ENCODE measurements at places on chromosomes 1 and 21.

DNA sequence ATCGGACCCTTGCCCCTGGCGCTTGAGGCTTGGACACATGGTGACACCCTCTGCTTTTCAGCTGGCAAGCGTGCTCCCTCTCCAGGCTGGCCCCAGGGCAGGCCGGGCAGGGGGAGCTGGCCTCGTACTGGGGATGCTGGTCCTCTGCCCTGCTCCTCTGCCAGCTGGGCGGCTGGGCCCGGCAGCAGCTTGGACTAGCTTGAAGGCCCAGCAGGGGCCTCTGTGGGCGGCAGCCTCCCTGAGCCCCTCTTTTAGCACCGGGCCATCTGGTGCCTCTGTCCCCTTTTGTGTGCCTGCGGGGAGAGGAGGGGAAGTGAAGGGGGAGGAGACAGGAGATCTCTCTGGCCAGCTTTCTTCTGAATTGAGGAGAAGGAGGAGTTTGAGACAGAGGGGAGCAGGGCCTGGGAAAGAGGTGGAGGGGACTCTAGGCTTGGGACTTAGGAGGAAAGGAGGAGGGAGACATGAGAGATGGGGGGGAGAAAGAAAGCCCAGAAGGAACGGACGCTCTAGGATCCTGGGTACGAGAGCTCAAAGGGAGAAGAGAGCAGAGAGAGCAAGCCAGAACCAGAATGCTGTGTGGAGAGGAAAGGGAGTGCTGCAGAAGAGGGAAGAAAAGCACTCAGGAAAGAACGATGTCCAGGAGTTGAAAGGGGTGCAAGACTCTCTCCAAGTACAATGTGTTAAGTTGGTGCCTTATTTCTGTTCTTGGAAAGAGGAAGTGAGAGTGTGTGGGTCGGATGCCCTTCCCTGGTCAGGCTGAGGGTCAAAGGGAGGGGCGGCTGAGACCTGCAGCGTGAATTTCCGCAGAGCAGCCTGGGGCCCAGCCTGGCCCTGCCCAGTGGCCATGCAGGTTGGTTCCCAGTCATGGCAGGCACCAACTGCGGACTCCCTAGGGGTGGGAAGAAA, 40.3 kb downstream of the IER5 start:
- no peak for DNase-seq

DNA sequence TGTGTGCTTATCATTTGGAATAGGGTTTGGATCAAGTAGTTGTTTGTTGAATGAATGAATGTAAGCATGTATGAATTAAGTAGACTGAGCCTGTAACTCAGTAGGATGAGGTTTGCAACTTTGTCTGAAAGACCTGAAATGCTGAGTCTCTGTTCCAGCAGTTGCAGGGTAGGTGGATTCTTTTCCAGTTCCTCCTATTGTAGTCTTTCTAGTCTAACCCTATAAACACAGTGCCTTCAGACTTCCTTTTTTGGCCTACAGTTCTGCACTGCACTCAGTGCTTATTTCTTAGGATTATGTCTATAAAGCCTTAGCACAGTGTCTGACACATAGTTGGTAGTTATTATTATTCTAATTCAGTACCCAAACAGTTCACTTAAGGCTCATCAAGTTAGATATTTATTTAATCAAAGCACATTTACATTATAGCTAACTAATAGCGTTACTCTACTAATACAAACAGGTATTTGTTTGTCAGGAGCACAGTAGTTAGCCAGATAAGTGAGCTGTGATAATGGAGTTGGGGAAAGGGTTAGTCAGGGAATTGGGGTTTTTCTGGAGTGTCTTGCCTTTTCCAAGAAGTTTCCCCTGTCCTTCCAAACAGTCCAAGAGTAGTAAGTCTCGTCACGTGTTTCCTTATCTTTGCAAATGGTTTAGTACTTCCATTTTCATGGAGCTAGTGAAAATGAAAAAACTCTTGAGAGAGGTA, 45.0 kb downstream of the ABCD3 start:
- no peak for DNase-seq

- no peak for DNase-seq
Measured at GRCh38 chr1:185419718-185420117, 102.7 kb upstream of the IVNS1ABP start.

GRCh38 chr1:243827206-243827605, 22.8 kb downstream of the AKT3 start:
- no peak for DNase-seq

GRCh38 chr1:11857164-11857851, 1.4 kb downstream of the NPPB start:
- no peak for DNase-seq

DNA sequence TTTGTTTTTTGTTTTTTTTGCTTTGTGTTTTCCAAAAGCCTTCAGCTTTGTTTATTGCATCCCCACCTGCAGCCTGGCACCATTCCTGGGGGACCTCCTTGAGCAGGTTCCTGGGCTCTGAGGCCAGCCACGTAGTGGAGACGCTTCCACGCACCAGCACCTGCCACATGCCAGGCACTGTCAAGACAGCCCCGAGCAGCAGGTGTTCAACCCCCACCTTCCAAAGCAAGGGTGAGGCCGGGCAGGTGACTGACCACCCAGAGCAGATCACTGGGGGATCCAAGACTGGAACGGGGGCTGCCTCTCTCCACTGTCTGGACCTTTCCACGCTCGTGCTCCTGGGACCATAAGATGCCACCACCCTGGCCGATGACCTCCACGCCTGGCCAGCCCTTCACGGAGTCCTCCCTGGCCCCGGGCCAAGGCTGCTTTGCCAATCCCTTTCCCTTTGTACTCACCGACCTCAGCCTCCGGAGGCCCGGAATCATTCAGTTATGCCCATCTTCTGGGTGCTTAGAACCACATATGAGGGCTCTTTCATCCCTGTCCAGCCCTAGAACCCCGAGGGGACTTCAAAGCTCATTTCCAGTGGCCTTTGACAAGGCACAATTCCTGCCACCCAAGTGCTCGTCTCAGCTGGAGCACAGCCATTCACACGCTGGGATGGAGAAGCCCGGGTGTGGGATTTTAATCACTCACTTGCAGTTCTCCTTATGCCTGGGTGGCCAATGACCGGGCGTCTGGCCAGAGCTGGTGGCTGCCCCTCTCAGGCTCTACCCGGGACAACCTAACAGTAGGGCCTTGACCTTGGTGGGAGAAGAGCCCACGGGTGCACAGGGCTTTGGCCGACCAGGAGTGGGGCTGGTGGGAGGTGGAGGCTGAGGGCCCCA, 330.8 kb downstream of the NPHP4 start:
- no peak for DNase-seq

DNA sequence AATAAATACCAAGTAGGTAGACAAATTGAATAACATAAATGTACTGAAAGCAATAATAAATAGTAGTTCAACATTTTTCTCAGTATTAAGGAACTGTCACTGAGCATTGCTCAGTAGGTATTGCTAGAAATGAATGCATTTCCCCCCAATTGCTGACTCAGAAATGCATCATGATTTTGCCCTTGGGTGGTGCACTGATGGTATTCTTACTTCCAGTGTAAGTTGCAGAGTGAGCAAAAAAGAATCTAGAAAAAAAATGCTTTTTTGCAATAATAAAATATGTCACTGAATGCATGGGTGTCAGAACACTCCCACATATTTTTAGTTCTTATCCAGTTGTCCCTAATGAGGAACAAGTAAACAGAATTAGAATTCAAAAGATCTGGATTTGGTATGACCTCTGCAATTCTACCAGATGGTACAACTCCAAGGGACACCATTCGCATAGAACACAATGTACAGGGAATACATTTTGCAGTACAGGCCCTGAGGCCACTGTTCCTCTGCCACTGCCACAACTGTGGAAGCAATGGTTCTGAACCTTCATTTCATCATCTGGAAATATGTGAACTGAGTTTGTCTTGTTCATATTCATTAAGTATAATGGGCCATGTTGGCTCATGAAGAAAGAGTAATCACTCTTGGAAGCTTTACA, 78.0 kb downstream of the ATP6V1G3 start:
- DNase-seq, result no peak

GRCh38 chr1:178945763-178946266, 74.9 kb upstream of the ANGPTL1 start:
- DNase-seq, result no peak

DNA sequence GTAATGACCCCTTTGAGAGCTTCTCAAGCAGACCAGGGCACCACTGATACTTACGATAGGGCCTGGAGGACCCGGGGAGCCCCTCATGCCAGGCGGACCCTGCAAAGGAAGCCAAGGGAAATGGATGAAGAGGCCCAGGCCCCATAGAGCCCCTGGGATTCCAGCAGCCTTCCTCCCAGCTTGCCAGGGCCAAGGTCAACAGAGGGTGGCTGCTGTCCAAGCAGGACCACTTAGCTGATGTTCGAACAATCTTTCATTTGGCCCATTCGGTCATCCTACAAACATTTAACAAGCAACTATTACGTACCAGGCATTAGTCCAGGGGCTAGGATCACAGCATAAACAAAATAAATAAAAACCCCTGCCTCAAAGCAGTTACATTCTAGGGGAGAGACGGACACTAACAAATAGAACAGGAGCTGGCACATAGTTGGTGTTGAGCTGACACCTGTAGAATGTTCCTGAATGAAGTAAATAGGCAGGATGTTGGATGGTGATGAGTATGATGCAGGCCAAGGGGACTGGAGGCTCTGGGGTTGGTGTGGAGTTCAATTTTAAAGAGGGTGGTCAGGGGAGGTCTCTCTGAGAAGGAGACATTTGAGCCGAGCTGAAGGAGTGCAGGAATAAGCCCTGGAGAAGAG, 27.0 kb upstream of the PEF1 start:
- DNase-seq, result no peak

DNA sequence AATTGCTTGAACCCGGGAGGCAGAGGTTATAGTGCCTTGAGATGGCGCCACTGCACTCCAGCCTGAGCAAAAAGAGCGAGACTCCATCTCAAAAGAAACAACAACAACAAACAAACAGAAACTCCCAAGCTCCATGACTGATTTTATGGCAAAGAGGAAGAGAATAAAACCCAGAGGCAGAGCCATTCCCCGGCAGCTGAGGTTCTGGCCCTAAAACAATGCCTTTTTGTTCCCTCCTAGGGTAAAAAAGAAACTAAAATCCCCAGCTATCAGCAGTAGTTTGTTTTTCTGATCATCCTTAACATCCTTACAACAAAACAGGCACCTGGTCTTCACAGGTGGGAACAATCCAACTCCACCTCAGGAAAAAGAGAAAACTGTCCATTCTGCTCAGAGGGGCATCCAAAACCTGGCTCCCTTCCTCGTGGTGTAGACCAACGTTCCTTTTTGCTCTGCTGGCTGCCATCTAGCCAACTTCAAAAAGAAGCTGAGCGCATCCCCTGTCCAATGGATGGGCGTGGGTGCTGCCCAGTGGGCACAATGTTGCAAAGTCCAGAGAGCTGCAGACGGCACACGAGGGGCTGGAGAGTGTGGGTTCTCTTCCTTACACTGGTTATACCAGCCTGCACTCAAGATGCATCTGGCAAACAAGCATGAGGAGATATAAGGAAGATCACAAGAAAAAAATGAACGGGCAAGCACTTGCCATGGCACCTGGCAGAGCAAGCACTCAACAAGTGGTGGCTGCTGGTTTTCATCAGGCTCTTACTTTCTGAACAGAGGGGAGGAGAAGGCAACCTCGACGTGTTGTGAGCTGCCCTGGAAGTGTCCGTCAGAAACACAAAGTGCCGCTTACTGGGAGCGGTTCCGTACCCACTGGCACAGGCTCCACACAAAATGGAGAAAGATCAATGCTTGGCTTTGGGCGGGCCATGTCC, 54.7 kb downstream of the SLC66A1 start:
- no peak for DNase-seq

- DNase-seq, result no peak
Measured at GRCh38 chr1:9442278-9442846, 96.9 kb upstream of the SLC25A33 start.

GRCh38 chr1:1371746-1372711, 3.0 kb downstream of the AURKAIP1 start:
- DNase-seq, result peak; percentile 37

- DNase-seq, result no peak
Measured at GRCh38 chr1:192555399-192555798, 20.2 kb upstream of the RGS1 start.

DNA sequence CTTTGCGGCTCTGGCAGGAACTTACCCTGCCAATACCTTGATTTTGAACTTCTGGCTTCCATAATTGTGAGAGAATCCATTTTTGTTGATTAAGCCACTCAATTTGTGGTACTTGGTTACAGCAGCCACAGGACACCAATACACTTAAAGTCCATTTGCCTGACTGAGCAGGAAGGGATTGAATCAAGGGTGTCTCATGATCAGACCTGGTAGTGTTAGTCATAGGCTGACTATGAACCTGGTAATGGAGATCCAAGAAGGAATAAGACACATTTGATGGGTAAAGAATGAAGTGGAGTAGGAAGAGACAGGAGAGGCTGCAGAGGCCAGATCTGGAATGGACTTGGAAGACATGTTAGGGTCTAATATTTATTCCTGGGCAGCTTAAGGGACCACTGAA, 31.2 kb upstream of the MAP1LC3C start:
- DNase-seq, result no peak

DNA sequence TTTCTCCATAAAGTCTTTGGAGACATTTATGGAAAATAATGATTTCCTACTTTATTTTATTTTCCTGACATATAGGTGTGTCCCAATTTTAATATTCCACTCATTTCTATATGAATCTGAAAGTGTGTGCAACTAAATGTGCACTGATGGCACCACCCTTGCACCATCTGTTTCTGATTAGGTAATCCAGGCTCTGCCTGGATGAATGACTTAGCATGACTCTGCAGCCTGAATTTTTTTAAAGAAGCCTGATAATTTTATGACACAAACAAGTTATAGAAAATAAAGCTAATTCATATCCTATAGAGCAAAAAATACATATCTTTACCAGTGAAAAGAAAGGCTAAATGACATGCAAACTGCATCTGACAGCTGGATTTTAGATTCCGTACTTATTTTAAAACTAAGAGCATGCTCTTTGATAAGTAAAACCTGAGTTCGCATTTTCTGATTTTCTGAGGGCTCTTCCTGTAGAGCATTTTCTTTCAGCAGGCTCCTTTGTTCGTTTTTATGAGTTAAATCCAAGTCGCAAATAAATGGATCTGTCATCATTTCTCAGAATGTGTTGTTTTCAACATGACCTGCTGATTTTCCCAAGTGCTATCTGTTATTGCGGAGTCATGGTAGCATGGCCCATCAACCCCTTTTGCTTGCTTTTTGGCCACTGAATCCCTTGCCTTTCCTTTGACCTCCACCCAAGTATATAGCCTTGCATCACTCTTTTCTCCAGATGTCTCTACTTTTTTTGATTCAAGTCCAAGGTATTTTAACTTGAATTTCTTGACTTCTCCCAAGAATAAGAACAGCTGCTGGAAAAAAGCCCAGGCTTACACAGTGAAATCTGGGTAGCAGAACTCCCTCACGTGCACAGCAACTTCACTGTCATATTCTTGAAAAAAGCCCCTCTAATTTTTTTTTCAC, 52.8 kb upstream of the LYPLAL1 start:
- DNase-seq, result no peak

- no peak for DNase-seq
Measured at GRCh38 chr1:237542525-237543418, 347.9 kb downstream of the ZP4 start.

GRCh38 chr1:53579221-53580008, 120.2 kb downstream of the DMRTB1 start:
- no peak for DNase-seq

GRCh38 chr1:155137154-155137949, 1.7 kb downstream of the SLC50A1 start:
- no peak for DNase-seq

GRCh38 chr1:97120806-97121205, 399.2 kb downstream of the PTBP2 start:
- no peak for DNase-seq
